Smooth muscle cell of the brain vasculature (primary cell): ENCODE measurements at places on chromosomes 11 and 22.

DNA sequence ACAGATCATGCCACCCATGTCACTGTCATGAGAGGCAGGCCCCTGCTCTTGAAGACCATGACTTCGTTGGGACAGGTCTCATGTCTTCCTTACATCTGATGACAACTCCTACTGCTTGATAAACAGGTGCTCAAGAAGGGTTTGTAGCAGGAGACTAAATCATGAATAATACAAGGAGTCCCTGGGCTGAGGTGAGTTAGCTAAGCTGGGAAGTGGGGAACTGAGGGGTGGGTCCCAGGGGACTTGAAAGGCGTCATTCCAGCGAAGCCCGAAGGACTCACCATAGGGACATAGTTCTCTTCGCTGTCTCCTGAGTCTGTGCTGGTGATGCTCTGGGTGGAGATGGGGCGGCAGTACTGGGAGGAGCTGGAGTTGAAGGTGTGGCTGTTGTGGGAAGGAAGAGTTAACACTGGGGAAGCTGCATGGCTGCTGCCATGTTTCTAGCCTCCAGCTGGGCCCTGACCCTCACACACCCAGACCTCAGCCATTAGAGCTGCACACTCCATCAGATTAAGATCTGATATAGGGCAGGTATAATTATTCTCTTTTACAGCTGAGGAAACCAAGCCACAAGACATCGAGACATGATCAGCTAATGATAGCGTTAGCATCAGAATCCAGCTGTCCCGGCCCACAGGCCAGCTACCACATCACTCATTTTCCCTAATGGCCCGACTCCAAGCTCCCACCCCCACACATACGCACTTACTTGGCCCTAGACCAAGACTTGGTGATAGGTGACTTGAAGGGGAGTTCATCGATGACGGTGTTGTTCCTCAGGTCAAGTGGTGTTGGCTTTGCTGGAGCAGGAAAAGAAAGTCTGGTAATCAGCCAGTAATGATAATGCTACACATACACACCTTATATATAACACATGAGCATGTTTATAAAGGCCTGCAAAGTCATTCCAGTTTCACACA, 32.9 kb downstream of the USP35 start:
- DNase-seq = no peak

DNA sequence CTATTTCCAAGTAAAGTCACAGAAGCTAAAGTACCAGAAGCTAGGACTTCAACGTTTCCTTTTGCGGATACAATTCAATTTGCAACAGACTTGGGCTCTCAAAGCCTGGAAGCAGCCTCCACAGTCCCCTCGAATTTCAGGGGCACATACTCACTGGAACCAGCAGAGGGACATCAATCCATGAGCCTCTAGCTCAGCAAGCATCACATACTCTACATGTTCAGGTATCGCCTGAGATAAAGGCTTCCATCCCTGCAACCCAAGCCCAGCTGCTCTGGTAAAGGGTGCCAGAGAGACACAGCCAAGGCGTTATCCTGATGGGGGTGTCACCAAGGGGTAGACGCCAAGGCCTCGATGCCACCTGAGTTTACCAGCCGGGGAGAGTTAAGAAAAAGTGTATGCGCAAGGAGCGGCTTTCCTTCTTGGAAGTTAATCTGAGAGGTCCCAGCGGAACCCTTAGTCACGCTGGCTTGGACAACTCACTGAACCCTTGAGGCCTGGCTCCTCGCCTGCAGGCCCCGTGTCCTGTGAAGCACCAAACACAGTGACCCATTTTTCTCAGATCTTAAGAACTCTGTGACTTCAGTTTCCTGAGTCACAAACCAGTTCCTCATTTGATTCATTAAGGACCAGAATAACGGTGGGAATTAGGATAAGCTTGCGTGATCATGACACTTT, 13.0 kb downstream of the LTO1 start:
- no peak for DNase-seq

DNA sequence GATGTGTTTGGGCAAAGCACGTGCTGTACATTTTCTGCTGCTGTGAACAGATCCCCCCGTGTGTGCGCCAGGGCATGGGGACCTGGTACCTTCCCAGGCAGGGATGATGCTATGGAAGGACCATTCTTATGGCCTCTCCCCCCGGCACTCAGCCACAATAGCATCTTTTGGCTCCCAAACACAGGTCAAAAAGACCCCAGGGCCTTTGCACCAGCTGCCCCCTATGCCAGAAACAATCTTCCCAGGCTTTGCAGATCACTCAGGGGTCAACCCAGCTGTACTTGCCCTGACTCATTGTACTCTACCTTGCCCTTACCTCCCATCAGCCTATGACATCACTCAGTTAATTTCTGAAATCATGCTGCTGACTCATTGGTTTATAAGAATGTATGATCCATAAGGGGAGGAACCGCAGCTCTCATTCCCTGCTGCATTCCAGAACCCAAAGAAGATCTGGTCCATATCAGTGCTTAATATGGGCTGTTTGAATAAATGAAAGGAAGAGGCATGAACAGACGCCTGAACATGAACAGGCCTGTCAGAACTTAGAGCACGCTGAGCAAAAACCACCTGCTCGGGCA, 100.7 kb downstream of the CELSR1 start:
- no peak for DNase-seq

GRCh38 chr11:68924073-68924925, 20.6 kb downstream of the IGHMBP2 start:
- DNase-seq = no peak

DNA sequence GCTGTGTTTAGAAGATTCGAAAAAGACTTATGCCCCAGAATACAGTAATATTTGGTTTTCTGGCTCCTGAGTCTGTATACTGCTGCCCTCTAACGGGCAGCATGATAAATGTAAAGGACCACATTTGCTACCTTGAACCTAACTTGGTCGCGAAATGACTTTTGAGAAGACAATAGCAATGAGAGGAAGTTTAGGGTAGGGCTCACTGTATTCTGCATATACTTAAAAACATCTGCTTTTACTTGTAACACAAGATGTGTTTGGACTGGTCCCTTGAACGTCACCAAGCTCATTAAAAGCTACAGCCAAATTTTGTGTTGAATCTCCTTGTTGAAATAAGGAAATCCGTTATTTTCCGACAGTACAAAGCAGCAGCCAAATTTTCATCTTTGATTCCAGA, 309.1 kb downstream of the SWAP70 start:
- no peak for DNase-seq

- DNase-seq = no peak
Observed at GRCh38 chr11:83709434-83709833, 423.3 kb upstream of the CCDC90B start.

DNA sequence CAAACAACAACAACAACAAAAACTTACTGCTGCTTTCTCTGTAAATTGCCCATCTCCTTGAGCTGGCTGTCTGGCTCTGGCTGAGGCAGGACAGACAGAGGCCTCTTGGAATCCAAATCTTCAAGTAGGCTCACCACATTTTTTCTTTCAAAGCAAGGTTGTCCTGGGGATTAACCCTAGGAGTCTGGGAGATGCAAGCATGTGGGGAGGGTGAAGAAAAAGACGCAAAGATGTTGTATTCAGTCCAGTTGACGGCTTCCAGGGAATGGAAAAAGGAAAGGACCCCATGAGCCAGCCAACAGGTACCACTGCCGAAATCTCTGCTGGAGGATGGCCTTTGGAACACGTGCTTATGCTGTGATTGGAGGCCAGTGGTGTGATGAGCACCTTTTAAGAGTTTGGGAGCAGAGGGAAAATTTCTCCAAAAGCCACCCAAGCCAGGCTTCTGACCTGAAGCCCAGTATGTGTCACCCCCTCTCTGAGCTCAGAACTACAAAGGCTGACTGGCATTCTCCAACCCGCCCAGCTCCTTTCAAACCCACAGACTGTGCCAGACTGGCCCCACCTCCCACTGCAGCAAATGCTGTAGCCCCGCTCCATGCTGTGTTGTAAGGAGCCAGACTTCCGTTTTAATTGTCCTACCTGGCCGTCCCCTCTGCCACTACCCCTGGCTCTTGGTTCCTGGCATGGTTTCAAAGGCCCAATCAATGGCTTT, 10.8 kb downstream of the BLID start:
- no peak for DNase-seq

DNA sequence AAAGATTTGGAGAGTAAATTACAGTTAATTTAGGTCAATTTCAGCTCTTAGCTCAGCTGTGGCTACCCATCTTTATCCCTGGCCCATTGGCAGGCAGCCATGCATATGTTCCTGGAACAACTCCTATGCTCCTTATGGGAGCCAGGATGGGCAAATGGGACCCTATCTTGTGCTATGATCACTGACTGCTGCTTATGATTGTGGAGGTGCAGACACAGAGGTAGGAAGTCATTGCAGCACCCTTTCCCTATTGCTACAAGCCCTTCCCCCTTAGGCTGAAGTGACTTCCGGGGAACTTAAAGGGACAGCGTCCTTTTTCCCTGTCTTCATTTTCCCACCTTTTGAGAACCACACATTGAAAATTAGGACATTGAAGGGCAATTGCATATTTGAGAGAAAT, 112.7 kb downstream of the FCHSD2 start:
- no peak for DNase-seq

DNA sequence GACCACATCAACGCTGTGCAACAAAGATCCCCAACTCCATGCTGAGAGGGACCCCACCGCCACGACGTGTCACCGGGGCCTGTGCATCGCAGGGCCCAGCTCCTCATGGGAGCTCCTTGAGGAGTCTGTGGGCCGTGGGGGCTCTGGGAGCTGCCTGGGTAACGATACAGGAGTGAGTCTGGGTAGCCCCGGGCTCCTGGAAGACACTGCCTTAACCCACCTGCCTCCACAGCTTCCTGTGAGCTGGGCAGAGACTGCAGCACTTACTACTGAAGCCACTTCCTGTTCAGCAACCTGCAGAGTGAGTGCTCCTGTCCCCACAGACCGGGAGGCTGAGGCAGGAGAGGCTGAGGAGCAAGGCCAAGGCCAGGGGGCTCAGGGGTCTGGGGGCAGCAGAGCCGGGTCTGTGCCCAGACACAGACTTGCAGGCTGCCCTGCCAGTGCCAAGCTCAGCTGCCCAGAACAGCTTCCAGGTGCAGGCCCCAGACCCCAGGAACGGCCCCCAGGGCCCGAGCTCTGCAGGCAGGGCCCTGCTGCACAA, 226.7 kb downstream of the BRD1 start:
- DNase-seq = no peak
